Central memory CD8-positive, alpha-beta T cell (primary cell): ENCODE measurements at places on chromosomes 4 and X.
A peak's percentile ranks its signal among the peaks of the same experiment; 100 is the strongest.

DNA sequence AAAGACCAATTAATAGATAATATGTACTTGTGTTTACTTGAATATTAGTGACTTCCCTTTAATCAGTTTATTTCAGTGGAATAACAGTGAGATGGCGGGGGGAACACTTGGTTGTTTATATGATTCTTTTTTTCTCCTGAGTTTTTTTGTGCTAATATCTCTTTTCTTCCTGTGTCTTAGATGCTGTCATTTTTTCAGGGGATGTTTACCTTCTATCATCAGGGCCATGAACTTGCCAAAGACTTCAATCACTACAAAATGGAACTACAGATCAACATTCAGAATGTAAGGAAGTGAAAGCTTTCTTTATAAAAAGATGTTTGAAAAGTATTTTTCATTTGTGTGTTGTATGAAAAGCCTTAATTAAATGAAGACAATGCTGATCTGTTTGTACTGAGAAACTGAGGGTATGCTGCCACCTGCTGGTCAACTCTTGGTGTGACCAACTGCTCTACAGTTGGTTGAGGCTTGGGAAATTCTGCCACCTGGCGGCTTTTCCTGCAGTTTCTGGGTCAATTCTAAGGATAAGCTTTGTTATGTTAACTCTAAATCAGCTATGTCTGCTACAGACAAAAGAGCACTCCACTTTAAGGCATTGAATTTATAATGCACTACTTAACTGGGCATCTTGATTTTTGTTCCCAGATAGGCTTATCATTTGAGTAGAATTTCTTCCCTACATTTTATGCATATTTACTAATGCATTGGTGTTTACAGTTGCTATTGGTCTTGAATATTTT is 134.8 kb downstream of the ARHGAP10 start:
- peak; percentile 93 for DNase-seq

- DNase-seq, result no peak
Observed at GRCh38 chr4:169342906-169343564, 72.3 kb upstream of the SH3RF1 start.

- no peak for DNase-seq
Observed at GRCh38 chr4:2646396-2647149, 109.6 kb downstream of the TNIP2 start.

DNA sequence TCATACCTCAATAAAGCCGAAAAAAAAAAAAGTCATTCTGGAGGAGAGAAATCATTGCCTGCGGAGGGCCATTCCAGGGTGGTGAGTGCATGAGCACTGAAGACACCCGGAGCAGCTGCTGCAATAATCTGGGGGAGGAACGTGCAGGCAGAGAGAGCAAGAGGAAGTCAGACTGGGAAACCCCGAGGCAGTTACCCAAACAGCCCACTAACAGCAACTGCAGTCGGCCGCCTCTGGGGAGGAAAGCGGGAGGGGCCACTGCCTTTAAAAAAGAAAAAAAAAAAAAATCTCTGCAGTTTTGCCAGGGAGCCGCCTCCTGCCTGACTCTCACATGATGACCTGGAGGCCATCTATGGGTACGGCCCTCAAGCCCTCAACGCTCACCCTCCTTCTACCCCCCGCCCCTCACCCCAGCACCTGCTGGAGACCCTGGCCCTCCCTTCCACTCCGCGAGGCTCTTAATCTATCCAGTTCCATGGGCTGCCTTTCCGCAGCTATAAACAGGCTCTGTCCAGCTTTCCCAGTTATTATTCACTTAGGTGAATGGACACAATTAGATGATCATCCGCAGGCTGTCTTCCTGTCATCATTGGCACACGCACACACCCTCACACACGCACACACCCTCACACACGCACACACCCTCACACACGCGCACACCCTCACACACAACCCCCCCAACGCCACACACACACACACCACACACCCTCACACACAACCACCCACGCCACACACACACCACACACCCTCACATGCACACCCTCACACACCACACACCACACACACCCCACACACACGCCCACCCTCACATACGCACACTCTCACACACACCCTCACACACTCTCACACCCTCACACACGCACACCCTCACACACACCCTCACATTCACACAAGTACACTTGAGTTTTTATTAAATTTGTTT is 3.4 kb upstream of the AVPR2 start:
- peak; percentile 17 for DNase-seq

GRCh38 chrX:155215443-155216178 is 649 bp upstream of the VBP1 start:
- no peak for DNase-seq
